PC-3 (cell line): ENCODE measurements at places on chromosomes 11 and 22. TPM values are rescaled to one million over a fixed set of nuclear protein-coding genes. Genes with fewer than 3 reads are reported as not detected.

- no peak for DNase-seq
These were observed 2.3 kb downstream of the LSP1 start for GRCh38 chr11:1854949-1855885.

DNA sequence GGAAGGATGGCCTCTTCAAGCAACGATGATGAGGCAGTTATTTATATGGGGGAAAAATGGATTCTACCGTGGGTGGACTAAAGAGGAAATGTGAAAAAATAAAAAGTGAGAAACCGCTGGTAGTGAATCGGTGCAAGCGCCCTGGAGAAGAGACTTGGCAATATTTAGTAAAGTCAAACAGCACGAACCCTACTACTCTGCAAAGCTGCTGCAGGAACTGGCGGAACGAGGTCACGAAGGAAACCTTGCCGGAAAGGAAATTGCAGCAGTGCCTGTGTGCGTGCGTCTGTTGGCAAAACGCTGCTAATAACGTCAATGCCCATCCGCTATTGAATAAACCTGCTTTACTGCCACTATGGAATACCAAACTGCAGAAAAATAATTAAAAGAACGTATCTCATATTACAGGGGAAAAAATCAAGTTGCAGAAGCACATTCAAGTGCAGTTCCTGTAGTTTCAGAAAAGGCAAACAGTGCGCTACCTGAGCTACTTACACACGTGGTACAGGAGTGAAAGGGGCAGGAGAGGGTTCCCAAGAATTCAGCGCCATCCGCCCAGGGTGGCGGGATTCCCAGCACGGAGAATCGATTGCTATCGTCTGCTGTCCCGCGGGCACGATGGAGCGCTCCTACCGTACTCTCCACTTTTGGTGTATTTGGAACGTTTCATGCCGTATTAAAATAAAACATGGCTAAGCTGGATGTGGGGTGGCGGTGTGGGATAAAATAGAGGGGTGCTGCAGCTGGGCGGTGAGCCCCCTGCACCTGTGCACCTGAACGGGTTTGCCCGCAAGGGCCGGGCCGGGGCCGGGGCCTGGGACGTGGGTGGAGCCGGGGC is 585 bp upstream of the NADSYN1 start:
- peak; percentile 67 for DNase-seq

The POU2AF2 gene
- total RNA-seq: not detected in 2 replicates

The LDHAL6A gene
- total RNA-seq: not detected in 2 replicates
